ENCODE measurements at places on chromosomes 4 and X.

DNA sequence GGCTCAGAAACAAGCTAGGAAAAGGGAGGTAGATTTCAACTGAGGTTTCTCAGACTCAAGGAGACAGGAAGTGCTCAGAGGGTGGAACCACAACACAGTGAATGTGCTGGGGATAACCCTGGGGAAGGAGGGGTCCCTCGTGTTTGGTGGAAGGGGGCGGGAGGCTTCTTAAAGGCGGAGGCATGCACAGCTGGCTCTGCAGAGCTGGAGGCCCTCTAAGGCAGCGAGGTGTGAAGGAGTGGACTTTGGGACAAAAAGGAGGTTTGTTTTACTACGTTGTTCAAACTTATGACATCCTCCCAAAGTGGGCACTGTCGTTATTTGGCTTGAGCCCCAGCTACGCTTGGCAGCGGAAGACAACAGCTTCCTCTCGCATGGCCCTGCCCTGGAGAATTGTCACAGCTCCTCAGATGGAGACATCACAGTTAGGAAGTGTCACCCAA is 21.7 kb upstream of the MTM1 start:
- DNase-seq, result no peak

- DNase-seq, result no peak
Observed at GRCh38 chrX:28498658-28499057, 88.6 kb upstream of the IL1RAPL1 start.

DNA sequence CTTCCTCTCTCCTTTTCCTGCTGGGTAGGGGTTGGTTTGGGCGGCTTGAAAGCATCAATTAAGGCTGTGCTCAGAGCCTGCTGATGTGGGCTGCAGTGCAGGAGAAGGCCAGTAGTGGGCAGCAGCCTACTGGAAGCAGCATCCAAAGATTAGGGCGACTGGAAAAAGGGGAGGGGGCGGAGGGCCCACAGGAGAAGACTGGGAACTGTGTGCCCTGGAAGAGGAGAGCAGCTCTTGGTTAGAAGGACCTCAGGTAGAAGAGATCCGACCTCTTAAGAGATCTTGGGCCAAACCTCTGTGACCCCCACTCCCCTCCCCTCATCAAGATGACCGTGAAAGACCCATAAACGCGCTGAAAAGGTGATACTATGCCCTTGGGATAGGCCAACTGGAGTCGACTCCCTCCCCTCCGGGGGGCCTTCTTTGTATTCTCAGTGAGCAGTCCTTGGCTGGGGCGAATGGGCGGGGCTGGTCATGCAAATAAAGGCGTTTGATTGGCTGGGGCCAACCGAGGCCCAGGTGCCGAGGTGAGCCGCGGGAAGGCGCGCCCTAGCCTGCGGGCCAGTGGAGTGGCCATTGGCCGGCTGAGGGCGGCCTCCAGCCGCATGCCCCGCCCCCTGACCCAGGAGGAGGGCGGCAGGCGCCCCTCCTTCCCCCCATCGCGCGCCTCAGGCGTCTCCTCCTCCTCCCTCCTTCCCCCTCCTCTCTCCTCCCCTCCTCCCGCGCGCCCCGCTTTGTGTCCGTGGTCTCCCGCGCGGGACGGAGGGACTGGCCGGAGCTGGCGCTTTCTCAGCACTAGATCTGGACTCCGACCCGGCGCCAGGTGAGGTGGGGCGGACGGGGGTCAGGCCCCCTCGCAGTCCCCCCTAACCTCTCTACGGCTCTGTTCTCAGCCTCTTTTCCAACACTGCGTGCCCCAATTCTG is 10.1 kb downstream of the DLG3 start:
- DNase-seq, result no peak

DNA sequence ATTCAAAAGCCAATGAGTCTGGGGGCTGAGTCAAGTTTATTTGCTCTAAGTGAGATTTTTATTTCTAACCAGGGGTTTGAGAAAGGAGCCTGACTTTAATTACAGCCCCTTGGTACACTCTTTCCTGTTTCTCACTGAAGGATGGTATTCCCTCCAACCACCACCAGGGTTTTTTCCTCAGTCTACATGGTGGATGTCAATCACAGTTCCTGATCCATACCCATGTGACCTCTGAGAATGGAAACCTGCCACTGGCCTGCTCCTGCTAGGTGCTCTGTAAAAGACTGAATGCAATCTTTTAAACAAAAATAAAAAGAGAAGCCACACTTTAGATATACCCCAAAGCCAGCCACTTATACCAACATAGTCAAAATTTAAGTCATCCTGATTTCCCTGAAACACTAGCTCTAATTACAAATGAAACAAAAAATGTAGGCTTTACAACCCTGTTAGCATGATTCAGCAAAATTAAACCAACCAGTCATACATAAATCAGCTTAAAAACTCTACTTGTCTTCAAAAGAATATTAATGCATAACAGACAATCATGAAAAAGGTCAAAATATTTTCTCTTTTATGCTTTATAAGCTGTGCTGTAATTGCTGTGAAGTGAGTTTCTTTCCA is 112.1 kb upstream of the NWD2 start:
- no peak for DNase-seq

GRCh38 chr4:26822546-26822945 is 38.1 kb upstream of the STIM2 start:
- DNase-seq, result no peak

GRCh38 chr4:1856943-1857699 is 1.2 kb upstream of the LETM1 start:
- DNase-seq, result no peak

DNA sequence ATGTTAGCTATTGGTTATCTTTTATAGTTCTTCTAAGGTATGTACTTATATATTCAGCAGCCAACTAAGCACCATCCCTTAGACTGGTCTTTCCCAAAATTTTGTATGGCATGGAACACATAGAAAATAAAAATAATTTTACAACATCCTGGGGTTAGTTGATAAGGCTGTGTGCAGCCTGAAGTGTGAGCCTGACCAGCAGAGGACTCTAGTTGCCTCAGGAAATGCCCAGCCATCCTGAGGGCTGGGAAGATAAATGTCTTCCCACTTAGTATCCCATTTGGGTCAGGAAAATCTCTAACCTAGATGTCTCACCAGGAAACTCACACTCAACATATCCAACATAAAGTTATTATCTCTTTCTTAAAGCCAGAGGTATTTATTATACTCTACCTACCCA is 251.4 kb upstream of the POF1B start:
- DNase-seq, result no peak

- DNase-seq, result no peak
Observed at GRCh38 chrX:42248226-42248625, 324.9 kb upstream of the CASK start.

DNA sequence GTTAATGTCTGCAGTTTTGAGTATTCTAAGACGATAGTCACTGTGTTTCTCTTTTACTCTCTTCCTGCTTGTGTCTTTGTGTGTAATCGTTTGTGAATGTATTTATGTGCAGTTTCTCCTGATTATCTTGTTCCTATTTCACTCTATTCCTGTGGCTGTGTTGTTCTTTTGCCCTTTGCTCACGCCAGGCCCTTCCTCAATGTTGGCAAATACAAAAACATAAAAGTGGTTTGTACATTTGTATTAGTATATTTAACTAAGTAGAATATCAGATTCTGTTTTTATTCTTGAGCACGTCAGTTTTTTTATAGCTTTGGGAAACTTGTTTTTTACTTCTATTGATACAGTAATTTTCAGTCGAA is 107.6 kb upstream of the BMPR1B start:
- no peak for DNase-seq

GRCh38 chrX:102652031-102652688 is 877 bp downstream of the GPRASP1 start:
- no peak for DNase-seq

- no peak for DNase-seq
Observed at GRCh38 chr4:90127706-90128345, 632 bp downstream of the CCSER1 start.

DNA sequence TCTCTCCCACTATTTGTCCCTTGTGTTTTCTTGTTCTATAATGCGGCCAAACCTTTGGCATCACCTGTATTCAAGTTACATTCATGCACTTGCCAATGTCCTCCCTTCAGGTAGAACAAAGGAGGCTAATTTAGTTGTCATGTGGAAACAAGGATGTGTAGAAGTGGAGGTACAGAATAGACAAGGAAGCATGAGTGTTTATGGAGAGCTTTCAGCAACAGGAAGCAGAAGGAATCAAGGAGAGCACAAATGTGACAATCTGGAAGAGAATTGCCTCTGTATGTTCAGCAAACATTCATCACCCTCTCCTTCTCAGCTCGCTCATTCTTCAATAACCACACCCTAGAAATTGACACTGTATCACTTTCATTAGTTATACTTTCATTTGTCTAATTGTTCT is 103.4 kb downstream of the SLC7A11 start:
- no peak for DNase-seq

- DNase-seq, result no peak
Observed at GRCh38 chr4:101420661-101421060, 73.3 kb upstream of the PPP3CA start.

GRCh38 chr4:145719752-145720624 is 40.0 kb downstream of the C4orf51 start:
- DNase-seq, result no peak

DNA sequence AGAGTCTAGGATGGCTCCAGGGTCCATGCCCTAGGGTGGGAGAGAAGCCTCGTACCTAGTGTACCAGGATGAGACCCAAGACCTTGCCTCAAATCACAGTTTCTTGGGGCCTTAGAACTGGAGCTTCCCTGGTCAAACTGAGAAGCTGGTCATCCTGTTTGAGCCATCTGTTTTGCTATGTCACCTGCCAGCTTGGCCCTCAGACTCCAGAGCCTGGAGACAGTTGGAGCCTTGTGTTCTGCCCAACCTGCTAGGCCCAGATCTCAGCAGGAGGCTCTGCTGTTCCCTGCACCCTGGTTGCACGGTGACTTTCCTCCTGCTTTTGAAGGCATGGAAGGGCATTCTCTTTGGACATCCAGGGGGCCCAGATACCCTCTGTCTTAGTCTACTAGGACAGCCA is 206.3 kb upstream of the ATP6AP2 start:
- DNase-seq, result no peak

GRCh38 chrX:40279762-40280161 is 182.0 kb upstream of the BCOR start:
- no peak for DNase-seq

DNA sequence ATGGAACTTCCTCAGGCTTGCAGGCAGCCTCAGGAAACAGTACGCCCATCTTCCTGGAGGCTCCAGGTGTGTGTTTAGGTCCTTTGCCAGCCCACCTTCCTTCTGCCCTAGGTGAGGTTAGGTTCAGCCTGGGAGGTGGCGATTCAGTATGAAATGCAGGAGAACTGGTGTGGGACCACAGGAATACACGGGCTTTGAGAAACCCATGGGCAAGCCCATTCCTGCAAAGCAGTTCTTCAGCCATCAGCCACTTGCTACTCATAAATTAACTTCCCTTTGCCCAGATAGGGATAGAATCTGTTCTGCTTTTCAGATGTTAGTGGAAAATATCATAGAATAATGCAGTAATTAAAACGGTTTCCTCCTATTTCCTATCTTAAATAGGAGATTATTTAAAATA is 32.2 kb downstream of the TBC1D14 start:
- DNase-seq, result no peak

GRCh38 chrX:16870862-16871815 is 977 bp upstream of the RBBP7 start:
- DNase-seq, result no peak

DNA sequence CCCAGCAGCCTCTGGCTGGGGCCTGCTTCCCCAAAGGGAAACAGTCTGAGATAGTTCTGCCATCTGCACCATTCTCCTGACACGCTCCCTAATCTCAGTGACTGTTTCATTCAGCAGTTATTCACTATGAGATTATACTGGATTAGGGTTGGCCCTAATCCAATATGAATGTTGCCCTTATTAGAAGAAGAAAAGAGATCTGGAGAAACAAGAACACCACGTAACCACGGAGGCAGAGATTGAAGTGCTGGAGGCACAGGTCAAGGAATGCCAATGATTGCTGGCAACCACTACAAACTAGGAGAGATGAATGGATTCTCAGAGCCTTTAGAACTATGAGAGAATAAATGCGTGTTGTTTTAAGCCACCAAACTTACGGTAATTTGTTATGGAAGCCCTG is 7.4 kb downstream of the ACOX3 start:
- no peak for DNase-seq

DNA sequence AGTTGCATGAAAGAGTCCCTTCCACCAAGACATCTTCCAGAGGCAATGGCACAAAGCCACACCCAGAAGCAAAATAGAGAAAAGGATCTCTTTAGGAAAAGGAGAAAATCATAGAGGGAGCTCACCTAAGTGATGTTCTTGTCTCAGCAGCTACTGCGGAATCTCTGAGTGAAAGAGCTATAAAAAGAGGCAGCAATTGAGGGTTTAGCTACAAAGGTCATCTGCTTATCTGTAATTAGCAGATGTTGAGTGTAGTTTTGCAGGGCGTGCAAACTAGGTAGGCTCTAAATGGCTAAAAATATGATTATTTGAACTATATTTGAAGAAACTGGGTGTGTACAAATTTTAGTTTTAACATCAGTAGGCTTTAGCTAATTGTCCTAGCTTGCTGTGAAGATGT is 276.0 kb downstream of the HS3ST1 start:
- no peak for DNase-seq

- no peak for DNase-seq
Observed at GRCh38 chr4:140740422-140740821, 15.8 kb downstream of the TBC1D9 start.

Data from pulmonary artery endothelial cell (primary cell).